ENCODE measurements at places on chromosomes 1 and 21.

GRCh38 chr1:43135857-43136781 is 36.0 kb downstream of the EBNA1BP2 start:
- DNase-seq: no peak

- DNase-seq: no peak
Measured at GRCh38 chr21:38358098-38358497, 101.3 kb downstream of the KCNJ15 start.

DNA sequence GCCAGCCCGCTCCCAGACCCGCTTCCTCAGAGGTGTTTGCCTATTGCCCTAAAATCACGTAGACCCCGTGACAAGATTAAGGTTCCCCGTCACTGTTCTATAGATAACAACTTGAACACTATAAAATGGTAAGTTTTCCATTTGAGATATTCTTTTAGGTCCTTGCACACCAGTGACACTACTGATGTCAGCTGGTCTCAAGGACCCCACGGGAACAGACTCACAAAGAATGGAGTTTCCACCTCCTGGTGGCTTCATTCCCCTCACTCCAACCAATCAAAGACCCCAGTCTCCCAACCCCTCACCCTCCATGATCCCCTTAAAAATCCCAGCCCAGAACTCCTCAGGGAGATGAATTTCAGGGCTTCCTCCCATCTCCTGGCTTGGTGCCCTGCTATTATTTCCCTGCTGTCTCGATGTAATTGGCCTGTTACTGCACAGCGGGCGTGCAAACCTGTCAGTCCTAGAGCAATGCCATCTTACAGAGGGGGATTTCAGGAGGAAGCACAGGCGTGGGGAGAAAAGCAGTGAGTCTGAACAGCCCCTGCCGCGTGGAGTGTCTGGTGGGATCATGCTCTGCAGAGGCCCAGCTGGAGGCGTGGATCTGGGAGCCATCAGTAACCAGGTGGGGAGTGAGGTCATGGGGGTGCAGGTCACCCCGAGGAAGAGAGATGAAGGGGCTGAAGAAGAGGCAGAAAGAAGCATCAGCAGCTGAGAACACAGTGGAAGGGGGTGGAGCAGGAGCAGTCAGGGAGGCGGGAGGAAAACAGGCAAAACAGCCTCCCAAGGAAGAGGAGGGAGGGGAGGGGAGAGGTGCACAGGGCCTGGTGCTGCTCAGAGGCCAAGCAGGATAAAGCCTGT is 35.1 kb upstream of the LBR start:
- DNase-seq: no peak

GRCh38 chr1:176785791-176786190 is 322.8 kb downstream of the PAPPA2 start:
- DNase-seq: no peak

GRCh38 chr1:228792601-228793000 is 57.3 kb downstream of the RHOU start:
- no peak for DNase-seq

DNA sequence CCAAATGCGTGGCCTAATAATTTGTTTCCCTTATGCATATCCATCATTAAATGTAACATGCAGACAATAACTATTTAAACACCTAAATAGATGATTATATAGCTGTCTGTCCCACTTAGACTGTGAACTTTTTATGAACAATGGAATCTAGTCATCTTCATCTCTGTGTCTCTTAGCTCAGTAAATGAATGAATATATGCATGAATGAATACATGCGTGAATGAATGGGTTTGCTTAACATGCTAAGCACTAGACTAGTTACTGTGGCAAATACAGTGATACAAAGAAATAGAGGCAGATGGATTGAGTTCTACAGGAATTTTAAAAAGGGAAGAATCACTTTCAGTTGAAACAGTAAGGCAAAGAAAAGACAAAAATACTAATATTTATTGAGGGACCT is 232.0 kb downstream of the FGGY start:
- no peak for DNase-seq

- no peak for DNase-seq
Measured at GRCh38 chr1:10525208-10525607, 50.5 kb downstream of the PEX14 start.

DNA sequence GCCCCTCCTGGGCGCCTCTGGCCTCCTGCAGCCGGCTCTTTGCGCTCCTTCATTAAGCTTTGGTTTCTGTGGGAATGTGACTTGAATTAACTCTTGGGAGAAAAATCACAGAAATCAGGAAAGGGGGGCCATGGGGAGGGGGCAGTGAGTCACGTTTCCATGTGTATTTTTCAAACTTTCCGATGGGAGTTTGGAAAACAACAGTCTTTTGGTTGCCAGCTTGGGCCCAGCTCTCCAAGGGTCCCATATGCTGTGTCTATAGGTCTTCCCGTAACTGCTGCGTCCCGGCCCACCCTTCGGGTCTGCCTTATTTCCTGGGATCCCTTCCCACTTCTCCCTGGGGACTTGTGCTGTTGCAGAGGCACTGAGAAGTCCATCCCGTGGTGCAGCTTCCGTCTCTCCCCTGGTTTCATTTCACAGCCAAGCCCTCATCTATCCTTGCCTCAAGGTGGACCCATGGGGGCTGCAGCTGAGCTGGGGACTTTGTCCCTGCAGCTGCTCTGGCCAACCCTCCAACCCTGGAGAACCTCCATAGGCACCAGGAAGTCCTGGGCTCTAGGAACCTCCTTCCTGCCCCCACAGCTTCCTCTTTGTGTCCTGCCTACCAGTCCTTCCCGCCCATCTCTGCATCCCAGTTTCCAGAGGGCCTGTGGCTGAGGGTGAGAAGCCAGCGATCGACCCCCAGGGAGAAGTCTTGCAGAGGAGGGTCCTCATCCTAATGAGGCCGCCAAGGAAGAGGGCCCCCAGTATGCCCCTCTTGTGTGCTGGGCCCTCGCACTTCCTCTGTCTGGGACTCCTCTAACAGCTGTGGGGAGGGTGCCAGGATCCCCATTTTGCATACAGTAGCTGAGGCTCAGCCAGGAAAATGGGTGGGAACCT is 11.6 kb upstream of the LMNA start:
- no peak for DNase-seq

Data from amniotic epithelial cell (primary cell).